Activated gamma-delta T cell treated with anti-CD3 and anti-CD28 coated beads, Interleukin-2, amount 50 U/mL, for 16 hours (primary cell): ENCODE measurements at places on chromosomes 4 and X.

- no peak for DNase-seq
Observed at GRCh38 chr4:165118256-165118909, 5.7 kb upstream of the TMEM192 start.

- DNase-seq = no peak
Observed at GRCh38 chrX:136318156-136318555, 17.4 kb downstream of the ADGRG4 start.

GRCh38 chr4:108166441-108167315 lies 2.1 kb downstream of the LEF1 start:
- DNase-seq = no peak

DNA sequence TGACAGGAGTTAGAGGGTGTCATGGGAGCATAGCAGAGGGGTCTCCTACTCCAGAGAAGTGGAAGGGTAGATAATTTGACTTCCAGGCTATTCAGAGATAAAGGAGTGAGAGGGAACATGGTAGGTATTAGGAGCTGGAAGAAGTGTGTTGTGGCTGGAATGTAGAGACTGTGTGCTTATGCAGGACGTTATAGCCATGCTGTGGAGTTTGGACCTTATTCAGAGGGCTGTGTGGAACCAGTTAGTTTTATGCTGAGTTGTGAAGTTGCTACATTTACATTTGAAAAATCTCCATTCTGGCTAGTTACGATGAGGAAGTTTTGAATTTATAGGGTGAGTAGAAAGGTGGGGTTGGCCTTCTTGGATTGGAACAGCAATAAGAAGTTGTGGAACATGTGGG lies 67.5 kb downstream of the FIP1L1 start:
- no peak for DNase-seq

- no peak for DNase-seq
Observed at GRCh38 chr4:139455126-139455538, 1.2 kb downstream of the RAB33B start.

DNA sequence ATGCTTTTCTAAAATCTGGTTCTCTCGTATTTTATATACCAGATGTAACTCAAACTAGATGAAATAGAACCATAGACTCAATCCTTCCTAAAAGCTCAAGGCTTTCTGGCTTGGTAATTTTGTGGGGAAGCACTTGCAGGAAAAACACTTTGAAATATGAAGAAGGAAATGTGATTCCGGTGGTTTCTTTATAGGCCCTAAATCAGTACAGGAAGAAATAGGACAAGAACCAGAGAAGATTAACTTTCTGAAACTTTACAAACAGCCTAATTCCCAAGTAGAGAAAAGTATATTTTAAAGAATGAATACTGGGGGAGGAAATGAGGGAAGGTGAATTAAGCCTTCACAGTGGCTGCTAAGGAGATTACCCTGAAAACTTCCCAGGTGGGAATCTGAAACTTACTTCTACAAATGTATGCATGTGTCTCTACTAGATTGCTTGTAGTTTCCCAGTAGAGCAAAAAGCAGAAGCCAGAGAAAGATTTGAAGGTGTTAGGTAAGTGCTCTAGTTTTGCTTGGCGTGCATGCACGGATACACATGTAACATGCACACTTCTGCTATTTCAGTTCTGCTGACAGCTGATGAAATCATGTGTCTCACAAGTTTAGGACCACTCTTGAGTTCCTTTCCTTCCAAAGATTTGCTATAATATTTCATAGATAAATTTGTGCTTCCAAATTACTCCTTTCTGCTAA lies 92.1 kb downstream of the AFF1 start:
- no peak for DNase-seq

DNA sequence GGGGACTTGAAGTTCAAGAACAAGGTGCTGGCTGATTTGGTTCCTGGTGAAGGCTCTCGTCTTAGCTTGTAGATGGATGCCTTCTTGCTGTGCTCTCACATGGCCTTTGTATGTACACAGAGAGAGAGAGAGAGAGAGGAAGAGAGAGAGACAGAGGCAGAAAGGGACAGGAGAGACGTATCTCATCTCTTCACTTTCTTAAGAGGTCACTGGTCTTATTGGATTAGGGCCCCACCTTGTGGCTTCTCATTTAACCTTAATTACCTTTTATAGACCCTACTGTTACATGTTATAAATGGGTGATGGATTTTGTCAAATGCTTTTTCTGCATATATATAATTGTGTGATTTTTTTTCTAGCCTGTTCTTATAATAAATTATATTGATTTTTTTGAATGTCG lies 1444.2 kb downstream of the ADGRL3 start:
- DNase-seq = no peak

- no peak for DNase-seq
Observed at GRCh38 chrX:24703185-24703494, 9.4 kb downstream of the POLA1 start.

GRCh38 chr4:102734116-102734515 lies 26.7 kb downstream of the MANBA start:
- no peak for DNase-seq

- DNase-seq = no peak
Observed at GRCh38 chr4:174216799-174217272, 66.6 kb downstream of the FBXO8 start.

DNA sequence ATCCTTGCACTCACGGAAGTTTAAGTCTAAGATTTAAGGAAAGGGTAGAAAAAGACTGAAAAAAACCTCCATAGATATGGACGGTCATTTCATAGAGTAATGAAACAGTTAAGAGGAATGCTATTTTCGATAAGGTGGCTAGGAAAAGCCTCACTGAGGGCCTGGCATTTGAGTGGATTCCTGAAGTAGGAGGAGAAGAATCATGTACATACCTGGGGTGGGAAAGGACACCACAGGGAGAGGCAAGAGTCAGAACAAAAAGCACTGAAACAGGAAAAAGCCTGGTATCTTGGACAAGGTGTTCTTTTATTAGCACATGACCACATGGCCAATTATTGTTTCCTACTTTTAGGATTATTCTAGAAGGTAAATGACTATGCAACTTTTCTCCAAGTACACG lies 547.2 kb upstream of the DIPK2B start:
- no peak for DNase-seq

GRCh38 chr4:152468408-152468807 lies 67.5 kb downstream of the FBXW7 start:
- no peak for DNase-seq

DNA sequence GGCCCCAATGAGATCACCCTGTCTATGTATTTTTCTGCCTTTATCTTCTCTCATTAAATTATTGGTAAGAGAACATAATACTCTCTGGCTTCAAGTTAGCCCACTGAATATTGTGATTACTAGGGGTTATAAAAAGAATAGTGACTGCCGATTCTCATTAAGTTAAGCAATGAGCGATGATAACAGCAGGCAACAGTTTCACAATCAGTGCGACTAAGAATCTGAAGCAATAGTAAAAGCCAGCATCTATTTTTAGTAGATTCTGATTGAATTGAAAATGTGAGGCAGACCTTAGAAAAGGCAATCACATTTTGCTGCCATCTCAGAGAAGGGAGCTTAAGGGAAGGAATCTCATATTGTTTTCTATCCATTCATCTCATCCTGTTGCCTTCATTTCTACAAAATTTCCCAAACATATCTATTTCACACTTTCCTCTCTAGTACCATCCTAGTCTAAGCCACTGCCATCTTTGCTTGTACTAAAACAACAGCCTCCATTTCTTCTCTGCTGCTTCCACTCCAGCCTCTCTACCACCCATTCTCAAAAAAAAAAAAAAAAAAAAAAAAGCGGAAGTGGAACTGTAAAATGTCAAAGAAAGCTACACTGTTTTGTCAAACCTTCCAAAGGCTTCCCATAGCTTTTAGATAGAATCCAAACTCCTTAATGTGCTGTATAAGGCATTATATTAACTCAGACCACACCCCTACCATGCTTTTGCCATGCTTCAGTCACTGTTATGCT lies 17.4 kb downstream of the GABRA4 start:
- DNase-seq = no peak

DNA sequence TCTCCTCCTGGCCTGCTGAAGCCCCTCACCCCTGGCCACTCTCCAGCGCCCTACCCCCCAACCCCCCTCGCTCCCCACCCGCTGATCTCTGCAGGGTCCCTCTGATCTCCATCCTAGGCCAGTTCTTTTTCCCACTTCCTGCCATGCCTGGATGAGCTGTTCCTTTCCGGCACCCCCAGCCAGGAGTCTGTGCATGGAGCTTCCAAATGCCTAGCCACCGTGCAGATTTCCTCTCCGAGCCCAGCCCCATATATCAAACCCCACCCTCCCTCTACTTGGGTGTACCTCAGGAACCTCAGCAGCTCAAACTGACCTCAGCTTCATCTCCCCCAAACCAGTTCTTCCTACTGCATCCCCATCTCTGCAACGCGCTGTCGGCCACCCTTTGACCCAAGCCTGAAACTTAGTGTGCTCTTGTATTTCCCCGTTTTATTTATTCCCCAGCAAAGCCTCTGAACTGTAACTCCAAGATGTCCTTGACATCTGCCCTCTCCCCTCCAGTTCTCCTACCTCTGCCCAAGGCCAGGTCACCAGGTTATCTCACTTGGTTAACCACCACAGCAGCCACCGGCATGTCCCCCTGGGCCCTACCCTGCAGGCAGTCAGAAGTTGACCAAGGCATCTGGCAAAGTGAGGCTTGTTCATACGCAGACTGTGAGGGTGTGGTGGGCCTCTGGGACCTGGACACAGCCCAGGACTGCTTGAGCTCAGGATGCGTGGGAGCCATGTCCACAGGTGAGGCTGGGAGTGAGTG lies 194.9 kb upstream of the PSAPL1 start:
- DNase-seq = no peak

GRCh38 chrX:21745756-21746155 lies 12.2 kb downstream of the SMPX start:
- peak; percentile 4 for DNase-seq

GRCh38 chr4:60223208-60223923 lies 976.8 kb upstream of the ADGRL3 start:
- no peak for DNase-seq

DNA sequence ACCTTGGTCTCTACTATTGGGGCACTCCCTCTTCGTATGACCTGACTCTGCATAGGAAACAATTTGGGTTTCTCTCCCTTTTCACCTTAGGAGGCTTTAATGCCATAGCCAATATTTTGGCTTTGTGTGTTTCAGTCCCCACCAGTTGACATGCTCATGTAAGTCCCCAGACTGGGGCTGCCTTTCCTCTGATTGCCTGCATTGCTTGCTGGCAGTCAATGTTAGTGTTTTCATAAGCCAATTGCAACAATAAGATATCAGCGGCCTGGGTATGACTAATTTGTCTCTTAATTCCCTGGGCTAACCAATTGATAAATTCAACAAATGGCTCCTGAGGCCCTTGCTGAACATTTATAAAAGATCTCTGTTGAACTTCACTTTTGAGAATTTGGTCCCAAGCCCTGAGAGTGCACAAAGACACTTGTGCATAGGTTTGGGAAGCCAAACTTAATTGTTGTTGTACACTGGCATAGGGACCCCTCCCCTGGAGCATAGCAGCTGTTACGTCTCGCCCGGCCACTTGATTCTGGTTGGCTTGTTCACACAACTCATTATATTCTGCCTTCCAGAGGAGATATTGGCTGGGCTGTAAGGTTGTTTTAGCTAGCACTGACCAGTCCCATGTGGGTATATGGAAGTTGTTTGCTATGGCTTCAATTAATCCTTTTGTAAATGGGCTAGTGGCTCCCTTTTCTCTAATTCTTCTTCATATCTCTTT lies 206.2 kb downstream of the PABPC4L start:
- DNase-seq = no peak

DNA sequence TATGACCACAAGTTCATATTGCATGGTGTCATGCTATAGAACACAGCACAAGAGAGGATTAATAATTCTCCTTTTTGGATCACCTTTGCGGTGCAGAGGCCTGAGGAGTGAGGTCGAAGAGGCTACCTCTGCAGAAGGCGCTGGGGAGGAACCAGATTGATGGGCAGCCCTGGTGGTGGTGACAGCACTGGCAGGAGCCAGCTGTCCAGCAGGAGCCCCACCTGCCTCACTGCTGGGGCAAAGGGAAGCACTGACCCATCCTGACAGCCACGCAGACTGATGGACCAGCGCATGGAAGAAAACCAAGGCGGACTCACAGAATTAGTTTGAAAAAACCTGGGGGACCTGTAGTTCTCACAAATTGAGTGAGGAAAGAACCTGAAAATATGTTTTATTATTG lies 50.9 kb downstream of the COX18 start:
- DNase-seq = no peak

DNA sequence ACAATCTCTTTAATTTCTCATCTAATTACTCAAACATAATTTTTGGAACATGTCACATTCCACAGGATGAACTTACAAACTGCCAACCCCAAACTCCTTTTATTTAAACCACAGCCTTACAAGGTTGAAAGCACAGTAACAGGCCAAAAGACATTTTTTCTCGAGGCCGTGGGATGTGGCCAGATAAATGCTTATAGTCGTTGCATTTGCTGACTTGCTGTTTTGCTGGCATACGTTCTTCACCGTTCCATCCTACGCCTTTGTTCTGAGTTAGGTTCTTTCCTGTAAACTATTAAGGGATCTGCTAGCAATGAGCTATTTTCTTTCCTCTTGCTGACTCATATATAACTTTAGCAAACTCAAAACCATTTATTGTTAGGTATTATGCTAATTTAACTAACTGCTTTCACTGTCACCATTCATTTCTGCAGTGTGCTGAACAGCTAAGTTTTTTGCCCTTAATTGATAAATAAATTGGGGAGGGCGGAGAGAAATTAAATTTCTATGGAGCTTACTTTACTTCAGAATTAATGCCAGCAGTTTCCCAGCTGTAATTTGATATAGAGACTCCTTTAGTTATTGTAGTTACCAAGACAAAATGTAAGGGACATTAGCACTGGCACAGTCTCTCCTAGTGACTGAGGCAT lies 135.1 kb upstream of the PACRGL start:
- DNase-seq = no peak

DNA sequence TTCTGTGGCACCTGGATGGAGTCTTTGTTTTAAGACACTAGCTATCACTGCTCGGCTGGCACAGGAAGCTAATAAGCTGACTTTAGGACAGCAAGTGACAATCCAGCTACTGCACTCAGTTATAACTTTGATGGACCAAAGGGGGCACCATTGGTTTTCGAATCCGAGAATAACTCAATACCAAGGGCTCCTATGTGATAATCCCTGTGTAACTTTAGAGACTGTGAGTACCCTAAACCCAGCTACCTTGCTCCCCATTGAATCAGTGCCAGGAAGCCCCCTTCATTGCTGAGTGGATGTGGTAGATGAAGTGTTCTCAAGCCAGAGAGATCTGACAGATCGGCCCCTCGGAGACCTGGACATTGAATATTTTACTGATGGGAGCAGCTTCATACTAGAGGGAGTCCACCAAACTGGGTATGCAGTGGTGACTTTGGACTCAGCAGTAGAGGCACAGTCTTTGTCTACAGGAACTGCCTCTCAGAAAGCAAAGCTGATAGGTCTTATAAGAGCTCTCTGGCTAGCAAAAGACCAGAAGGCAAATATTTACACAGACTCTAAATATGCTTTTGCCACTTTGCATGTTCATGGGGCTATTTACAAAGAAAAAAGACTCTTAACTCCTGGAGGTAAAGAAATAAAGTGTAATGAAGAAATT lies 35.5 kb upstream of the UGT2B7 start:
- DNase-seq = no peak
